ENCODE measurements at places on chromosomes 11 and 22.

GRCh38 chr11:2885017-2885677, 428 bp downstream of the CDKN1C start:
- no peak for DNase-seq

DNA sequence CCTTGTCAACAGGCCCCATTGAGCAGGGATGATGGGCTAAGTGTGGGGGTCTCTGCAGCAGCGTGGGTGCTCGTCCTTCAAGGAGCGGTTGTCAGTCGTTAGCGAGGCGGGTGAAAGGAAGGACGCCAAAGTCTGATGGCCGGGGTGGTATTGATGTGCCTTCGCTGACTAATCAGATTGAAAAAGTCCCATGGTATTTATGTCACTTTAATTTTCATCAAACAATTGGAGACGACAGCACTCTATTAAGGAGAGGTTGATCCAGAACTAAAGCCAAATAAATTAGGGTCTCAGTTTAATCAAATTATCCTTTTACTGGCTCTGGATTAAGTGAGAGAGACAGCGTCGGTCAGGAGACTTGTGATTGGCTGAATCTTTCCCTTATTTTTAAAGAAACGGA, 9.6 kb downstream of the HTATIP2 start:
- DNase-seq, result peak; percentile 87

DNA sequence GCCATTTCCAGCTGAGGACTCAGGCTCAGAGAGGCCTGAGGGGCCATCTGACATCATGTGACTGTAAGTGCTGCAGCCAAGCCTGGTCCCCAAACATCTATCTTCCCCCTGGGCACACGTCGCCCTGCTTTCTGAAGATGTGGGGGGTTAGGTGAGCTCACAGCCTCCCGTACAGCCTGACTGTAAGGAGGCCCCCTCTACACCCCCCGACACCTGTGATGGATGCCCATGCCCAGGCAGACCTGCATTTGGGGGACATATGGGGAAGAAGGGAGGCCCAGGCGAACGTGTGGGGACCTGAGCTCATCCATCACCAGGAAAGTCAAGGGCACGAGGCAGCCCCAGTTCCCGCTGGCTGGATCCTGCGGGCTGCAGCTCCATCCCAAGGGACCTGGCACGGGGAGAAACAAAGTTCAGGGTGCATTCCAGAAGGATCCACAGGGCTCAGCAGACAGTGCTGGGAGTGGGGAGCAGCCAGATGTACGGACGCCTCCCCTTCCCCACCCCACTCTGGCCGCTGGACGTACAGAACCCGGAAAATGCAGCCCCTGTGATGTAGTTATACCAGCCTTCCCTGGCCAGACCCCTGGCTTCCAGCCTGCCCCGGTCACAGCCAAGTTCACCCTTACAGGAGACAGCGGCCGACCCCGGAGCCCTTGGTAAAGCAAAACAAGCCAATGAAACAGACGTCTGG, 1431.4 kb downstream of the BRD1 start:
- no peak for DNase-seq

- DNase-seq, result peak; percentile 30
Observed at GRCh38 chr11:111992206-111992855, 32.9 kb upstream of the DLAT start.

- DNase-seq, result no peak
Observed at GRCh38 chr11:7600205-7600775, 73.0 kb downstream of the CYB5R2 start.

- no peak for DNase-seq
Observed at GRCh38 chr11:65692367-65692766, 19.7 kb upstream of the KAT5 start.

DNA sequence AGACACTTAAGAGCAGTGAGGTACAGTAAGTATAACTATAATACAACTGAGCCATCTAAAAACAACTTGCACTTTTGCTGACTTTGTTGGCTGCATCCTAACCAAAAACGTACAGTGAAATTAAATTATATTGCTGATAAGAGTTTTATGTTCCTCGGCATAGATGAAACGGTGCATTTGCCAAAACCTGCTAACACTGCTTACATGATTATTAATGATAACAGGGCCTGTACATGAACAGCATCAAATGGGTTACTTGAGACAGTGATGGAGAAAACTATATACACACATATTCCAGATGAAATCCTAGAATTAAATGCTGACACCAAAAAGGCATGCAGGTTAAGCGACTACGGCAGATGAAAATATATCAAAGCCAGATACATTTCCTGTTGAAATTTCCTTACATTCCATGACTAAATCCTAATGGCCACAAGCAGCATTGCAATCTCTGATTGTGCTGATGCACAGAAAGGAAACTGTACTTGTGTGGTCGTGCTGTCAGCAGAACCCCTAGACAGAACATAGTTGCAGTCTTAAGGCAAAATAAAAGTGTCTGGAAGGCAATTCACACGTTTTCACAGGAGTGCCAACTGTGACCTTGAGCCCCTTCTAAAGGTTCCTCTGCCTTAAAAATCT, 143.9 kb downstream of the CADM1 start:
- no peak for DNase-seq

- no peak for DNase-seq
Observed at GRCh38 chr11:105398636-105399035, 211.2 kb upstream of the GRIA4 start.

DNA sequence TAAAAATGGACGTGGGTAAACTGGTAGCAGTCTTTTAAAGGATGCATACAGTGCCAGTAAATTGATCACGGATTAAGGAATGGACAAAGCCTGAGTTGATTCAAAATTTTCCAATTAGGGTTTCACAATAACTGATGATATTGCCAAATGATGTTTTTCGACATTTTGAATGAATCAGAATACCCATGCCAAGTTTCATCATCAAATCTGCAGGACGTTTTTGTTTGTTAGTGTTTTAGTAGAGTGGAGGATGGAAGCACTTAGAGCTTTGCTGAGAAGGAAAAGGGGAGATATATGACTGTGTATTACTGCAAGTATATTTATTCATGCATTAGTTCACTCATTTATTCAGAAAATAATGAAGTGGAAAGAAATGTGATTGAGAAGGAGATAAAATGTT, 78.3 kb downstream of the SLC17A6 start:
- no peak for DNase-seq

- DNase-seq, result no peak
Observed at GRCh38 chr11:9357041-9357440, 27.4 kb upstream of the IPO7 start.

DNA sequence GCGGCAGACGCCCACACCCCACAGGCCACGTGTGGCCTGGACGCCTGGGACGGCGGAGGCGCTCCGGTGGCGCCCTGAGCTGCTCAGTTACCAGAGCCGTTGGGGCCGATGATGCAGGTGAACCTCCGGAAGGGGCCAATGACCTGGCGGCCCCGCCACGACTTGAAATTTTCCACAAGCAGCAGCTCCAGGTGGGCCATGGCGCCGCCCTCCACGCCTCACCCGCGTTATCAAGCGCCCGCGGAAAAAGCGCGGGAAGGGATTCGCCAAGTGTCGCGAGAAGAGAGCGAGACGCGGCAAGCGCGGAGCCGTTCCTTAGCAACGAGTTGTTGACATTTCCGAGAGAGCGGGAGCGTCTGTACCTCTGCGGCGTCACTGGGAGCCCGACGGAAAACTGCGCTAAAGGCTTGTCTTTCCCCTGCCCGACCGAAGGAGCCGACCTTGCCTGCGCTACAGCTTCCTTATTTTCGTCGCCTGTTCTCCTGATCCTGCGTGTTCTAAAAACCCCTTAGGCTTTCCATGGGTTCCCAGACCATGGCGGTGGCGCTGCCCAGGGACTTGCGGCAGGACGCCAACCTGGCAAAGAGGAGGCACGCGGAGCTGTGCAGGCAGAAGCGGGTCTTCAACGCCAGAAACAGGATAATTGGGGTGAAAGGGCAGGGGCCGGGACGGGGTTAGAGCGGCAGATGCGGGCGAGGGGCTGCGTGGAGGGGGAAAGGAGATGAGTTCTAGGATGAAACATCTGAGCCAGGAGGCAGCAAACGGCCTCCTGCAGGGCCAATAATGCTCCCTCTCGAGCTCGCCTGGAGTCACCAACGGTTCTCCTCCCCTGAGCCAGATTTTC, at the start of the genes RIBC2 and SMC1B:
RIBC2 (plus strand) TSS at position 326 of the 844 bp plus-strand sequence; CDS start at position 520, 194 bp downstream.
SMC1B (minus strand) TSS at position 232 of the 844 bp plus-strand sequence; CDS start at position 200, 32 bp downstream.
- DNase-seq, result peak; percentile 96

DNA sequence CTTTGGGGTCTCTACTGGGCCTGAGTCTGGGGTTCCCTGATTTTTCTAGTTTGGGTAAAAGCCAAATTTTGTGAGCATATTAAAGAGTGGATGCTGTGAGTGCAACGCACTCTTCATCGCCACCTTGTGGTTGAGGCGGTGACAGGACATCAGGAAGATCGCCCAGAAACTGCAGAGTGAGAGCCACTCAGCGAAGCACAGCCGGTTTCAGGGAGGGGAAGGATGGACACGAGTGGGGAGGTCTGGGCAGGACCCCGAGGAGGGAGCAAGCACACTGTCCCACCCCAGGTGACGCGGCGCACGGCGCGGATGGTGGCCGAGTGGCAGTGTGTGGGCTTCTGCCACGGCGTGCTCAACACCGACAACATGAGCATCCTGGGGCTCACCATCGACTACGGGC, 9.1 kb downstream of the SELENOO start:
- peak; percentile 84 for DNase-seq

- peak; percentile 58 for DNase-seq
Observed at GRCh38 chr22:25120093-25120561, 79.5 kb upstream of the CRYBB3 start.

- DNase-seq, result no peak
Observed at GRCh38 chr11:1081601-1082311, 7.1 kb downstream of the MUC2 start.

- no peak for DNase-seq
Observed at GRCh38 chr22:38799265-38800002, 5.5 kb upstream of the DNAL4 start.

- DNase-seq, result no peak
Observed at GRCh38 chr11:42992594-42992993, 319.2 kb upstream of the API5 start.

DNA sequence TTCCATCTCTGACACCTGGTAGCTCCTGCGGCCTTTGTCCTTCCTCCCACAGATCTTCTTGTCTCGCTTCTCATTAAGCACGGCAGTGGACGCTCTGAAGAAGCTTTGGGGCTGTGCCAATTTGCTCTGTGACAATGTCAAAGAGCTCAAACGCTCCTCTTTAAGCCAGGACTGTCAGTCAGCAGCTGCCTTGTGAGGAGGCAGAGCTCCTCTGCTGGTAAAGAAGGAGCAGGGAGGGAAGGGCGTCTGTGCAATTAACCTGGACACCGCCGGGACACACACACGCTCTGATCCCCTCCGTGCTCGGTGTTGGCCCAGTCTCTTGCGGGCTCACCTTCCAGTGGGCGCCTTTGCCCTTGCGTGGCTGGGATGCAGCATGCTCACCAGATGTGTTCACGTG, 373.9 kb downstream of the BRD1 start:
- DNase-seq, result no peak

- no peak for DNase-seq
Observed at GRCh38 chr11:62595124-62595523, 3.8 kb upstream of the TUT1 start.

DNA sequence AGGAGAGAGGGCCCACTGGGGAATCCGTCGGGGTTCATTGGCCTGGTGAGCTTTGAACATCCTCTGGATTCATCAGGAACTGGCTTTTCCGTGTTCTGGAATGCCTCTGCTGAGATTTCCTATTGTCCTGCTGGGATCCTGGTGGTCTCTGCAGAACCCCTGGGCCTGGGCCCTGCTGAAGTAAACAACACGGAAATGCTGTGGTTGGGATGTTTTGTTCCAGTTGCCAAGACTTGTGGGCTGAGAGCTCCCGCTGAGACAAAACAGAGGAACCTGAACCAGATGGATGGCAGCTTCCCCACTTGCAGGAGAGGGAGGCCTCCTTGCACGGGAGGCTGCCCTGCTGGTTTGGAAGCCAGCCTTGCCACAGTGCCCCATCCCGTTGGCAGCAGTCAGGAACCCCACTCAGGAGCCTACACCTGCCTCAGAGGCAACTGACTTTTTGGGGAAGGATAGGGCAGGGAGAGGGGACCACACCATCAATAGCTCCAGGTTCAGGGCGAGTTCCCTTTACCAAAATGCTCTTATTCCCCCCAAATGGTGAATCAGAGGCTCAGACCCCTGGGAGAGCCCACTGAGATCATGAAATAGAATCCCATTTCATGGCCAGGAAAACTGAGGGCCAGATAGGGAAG, 60.7 kb downstream of the LRRC32 start:
- peak; percentile 49 for DNase-seq

- DNase-seq, result no peak
Observed at GRCh38 chr11:47060807-47061206, 115.9 kb downstream of the ARFGAP2 start.

DNA sequence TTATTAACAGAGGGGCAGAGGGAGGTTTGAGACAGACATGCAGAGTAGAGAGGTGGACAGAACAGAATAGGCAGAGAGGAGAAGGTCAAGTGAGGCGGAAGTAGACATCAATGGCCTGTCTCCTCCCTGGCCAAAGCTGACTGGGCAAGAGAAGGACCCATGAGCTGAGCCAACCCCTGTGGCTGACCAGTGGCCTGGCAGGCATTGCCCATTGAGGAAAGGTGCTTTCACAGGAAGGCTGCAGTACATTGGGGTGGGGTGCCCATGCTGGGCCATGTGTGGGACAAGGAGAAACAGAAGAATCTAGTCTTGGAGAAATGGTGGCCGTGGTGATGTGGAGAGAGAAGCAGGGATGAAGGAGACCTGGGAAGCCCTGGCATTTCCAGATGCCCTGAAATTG, 76.0 kb downstream of the MYEOV start:
- no peak for DNase-seq

- no peak for DNase-seq
Observed at GRCh38 chr11:95294701-95295100, 63.7 kb upstream of the SESN3 start.

DNA sequence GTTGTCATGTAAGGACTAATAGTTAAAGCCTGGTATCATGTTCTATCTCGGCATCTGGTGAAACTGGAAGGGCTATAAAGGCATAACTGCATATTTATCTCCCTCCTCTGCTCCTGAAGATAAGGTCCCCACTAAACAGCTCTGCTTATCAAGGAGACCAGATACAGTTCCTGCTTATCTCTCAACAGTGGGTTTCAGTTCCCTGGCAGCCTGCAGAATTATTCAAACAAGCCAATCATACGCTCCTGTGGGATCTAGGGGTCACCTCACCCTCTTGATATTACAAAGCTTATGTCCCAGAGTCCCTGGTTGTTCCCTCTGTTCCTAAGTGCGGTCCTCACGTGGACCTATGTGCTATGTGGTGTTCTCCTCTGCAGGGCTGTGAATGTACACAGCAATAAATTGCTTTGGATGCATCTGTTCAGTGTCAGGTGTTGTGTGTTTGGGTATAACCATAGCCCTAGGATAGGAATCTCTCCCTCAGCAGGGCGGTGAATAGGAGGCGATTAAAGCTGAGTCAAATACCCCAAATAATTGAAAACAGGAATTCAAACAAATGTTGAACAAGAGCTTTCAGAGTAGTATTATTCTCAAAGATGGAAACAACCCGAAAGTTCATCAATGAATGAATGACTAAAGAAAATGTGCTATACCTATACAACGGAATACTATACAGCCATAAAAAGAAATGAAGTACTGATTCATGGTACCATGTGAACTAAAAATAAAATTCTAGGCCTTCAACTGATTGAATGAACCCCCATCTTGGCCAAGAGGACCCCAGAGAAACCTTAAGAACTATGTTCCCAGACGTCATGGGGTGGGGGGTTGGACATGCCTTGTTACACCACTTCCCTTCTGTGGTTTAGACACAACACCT, 3.1 kb upstream of the OOSP4A start:
- DNase-seq, result no peak

- DNase-seq, result no peak
Observed at GRCh38 chr11:86204356-86204755, 40.2 kb upstream of the EED start.
